Epithelial cell of umbilical artery (primary cell): ENCODE measurements at places on chromosomes 4 and X. TPM values are rescaled to one million over a fixed set of nuclear protein-coding genes. Genes with fewer than 3 reads are reported as not detected.

Gene PPBP
- total RNA-seq: not detected in 2 replicates

Gene GAK
- total RNA-seq: 45.4 and 46.4 TPM in 2 replicates

Gene YIPF6
- total RNA-seq: 24.4 and 25.2 TPM in 2 replicates

Gene HSD17B10
- 80.9 and 119 TPM in 2 replicates for total RNA-seq

Gene PWWP3B
- 0.15 TPM in 1 of 2 replicates, not detected in the other for total RNA-seq
